ENCODE measurements at places on chromosomes 2 and 18.

GRCh38 chr18:53909668-53910067 lies 314.8 kb downstream of the MBD2 start:
- DNase-seq = peak; percentile 35

GRCh38 chr18:32929213-32929612 lies 156.4 kb upstream of the KLHL14 start:
- no peak for DNase-seq

DNA sequence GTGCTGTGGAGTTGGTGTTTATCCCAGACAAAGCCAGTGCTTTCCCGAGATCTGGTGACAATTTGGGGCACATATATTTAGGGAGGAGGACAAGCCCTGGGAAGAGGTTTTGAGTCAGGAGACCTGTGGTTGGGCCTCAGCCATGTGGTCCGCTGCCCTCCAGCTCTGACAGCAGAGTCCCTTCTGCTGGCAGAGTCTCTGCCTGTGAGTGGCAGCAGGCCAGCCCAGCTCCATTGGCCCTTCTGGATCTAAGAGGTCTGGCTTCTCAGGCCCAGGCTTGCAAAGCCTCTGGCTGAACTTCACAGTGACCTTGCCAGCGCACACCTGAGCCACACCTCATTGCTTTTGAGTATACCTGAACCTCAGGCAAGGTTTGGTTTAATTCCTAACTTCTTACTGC lies 115.3 kb downstream of the BCL2L11 start:
- no peak for DNase-seq

DNA sequence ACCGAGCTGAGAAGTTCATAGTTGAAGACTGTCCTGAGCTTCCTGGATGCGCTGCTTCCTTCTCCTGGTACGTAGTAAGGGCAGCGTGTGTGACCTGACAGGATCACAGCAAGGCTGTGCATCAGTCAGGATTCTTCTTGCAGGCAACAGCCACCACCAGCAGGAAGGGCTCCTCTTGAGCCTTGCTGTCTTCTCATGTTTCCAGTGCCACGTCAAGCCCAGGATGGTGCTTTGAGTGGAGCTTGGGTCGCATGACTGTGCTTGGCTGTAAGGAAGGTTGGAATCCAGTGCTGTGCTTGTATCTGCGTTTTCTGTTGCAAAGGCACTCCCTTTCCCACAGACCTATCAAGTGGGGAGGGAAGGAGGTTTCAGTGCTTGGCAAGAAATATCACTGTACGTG lies 194.3 kb downstream of the LDLRAD4 start:
- DNase-seq = no peak

- no peak for DNase-seq
Measured at GRCh38 chr2:72554381-72554780, 271.5 kb downstream of the EXOC6B start.

GRCh38 chr2:207891086-207891844 lies 121.6 kb upstream of the FZD5 start:
- no peak for DNase-seq

- no peak for DNase-seq
Measured at GRCh38 chr2:32706815-32707579, 79.1 kb downstream of the TTC27 start.

DNA sequence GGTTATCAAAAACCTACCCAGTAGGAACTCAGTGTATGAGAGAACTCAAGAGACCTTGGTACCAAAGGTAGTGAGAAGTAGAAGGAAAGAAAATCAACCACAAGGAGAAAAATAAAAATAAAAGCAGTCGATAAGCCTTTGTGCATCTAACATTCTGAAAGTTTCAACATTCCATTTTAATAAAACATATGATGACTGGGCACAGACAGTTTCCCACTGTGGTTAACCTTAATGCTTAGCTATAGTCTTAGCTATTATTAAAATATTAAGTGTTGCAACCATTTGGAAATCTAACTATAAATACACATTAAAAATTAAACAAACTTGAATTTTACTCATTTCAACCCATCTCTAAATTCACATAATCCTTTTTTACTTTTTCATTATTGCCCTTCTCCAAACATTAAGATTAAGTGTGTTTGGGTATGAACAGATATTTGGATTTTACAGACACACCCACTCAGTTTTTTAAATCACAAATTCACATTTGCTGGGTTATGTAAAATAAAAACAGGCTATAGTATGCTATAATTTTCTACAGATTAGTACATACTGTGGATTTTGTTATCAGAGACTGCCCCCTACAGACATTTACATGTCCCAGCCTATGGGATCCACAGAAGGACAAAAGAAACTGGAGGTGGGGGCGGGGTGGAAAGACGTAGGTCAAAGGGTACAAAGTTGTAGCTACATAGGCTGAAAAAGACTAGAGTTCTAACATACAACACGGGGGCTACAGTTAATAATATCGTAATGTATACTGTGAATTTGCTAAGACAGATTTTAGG lies 32.8 kb downstream of the SRBD1 start:
- DNase-seq = peak; percentile 68

GRCh38 chr2:105274046-105274445 lies 32.5 kb downstream of the GPR45 start:
- peak; percentile 96 for DNase-seq

DNA sequence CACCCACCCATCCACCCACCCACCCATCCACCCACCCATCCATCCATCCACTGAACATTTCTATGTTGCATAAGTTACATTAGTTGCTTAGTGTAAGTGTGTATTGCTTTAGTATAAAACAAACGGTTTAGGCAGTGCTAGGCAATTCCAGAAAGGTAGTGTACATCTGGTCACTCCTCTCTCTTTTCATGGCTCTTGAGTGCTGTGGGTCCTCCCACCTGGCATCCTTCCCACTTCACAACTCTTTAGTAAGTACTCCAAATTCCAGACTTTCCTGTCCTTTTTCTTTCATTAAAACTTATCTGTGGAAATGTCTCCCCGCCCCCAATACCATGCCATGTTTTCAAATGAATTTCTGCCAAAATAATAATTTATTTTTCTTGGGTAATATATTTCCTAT lies 122.5 kb downstream of the PLEKHM3 start:
- peak; percentile 11 for DNase-seq

GRCh38 chr18:22286585-22286984 lies 117.2 kb downstream of the GATA6 start:
- no peak for DNase-seq

DNA sequence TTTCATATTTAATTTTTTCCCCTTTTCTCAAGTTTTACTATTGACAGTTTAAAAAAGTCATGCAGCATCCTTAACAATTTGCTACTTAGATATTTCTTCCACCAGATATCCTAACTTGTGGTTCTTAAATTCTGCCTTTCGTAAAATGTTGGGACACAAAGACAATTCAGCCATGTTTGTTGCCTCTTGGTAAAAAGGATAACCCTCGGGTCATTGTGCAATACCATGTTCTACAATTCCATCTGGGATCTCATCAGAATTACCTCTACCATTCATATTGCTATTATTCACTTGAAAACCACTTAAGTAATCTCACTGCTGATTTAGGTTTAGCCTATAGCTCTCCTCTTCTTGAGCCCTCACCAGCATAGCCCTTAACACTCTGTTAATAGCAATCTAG lies 13.2 kb upstream of the REG1B start:
- no peak for DNase-seq

- DNase-seq = no peak
Measured at GRCh38 chr2:33958591-33958990, 359.5 kb upstream of the FAM98A start.

DNA sequence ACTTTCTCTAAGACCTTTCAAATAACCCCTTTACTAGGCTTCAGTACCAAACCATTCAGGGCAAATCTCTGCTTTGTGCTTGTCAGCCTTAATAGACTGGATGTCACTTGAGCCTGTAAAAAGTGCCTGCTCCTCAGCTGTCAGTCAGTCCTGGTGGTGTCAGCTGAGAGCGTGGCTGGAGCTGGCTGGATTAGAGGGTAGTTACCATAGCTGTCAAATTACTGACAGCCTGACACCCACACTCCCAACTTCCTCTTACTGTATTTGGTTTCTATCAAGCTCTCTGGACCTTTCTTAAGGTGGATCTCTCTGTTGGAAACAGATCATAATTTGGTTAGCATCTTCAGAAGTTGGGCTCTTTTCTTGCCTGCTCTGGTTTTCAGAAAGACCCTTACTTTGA lies 371.4 kb upstream of the ATP5MC3 start:
- DNase-seq = no peak

DNA sequence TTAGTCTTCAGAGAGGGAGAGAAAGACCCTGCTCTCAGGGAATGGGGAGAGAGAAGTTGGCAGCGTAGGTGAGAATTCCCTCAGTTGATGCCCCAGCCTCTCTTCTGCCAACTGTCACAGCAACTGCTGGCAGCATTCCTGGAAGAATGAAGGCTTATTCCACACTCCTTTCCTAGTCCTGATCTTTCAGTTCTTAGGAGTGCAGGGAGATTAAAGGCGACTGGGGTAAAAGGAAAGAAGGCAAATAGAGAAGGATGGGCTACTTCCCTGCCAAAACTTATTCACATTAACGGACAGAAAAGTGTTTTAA lies 65.9 kb upstream of the ACAA2 start:
- no peak for DNase-seq

DNA sequence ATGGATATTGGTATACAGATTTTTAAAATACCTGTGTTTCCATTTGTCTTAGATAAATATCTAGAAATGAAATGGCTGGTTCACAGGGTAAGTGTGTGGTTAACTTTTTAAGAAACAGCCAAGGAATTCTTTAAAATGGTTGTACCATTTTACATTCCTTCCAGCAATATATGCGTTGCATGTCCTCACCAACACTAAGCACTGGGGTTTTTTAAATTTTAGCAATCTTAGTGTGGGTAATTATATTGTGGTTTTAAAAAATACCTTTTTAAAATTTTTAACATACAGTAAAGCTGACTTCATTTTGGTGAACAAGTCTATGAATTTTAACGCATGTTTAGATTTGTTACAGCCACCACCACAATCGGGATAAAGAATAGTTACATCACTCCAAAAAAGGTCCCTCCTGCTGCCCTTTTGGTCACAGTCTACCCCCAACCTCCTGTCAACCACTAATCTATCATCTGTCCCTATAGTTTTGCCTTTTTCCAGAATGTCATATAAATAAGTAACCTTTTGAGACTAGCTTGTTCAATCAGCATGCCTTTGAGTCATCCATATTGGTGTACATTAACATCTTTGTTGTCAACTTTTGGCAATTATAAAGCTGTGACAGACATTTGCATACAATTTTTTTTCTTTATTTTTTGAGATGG lies 128.1 kb upstream of the MSTN start:
- no peak for DNase-seq

DNA sequence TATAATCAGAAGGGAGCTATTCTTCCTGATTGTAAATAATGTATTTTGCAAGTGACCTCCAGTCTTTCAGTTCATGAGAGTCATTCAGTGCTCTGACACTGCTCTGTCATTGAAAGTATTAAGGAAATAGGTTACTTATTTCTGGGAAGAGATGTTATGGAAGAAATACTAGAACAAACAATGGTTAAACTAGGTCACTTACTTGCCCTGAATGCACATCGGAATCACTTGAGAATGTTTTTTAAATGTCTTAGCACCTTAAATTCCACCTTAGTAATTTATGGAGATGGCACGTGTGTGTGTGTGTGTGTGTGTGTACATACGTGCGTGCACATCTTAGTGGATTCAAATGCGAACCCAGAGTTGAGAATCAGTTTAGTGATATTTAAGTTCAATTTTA lies 126.6 kb upstream of the KCNH7 start:
- no peak for DNase-seq

GRCh38 chr18:52546686-52547346 lies 206.8 kb downstream of the DCC start:
- DNase-seq = no peak

DNA sequence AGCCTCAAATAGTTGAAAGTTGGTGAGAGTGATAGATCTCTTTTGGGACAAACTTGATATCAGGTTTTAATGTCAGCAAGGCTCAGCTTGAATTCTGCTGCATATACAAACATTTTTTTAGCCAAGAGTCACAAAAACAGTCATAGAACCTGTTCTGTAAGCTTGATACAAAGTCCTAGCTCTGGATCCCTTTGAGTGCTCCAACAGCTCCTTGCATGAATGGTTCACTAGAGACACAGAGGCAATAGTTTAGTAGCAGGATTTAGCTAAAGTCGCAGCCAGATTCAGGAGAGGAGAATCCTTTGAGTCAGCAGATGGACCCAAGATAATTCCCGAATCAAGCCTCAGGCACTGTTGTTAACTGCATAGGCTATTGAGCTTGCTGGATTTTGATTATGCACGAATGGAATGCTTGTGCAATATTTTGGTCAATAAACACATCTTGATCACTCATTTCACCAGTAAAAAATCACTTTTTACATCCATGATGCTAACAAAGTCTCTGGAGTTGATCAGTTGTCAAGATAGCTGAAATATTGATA lies 148.6 kb downstream of the KLHL14 start:
- DNase-seq = no peak

- no peak for DNase-seq
Measured at GRCh38 chr2:130720036-130720435, 8.8 kb upstream of the GPR148 start.

DNA sequence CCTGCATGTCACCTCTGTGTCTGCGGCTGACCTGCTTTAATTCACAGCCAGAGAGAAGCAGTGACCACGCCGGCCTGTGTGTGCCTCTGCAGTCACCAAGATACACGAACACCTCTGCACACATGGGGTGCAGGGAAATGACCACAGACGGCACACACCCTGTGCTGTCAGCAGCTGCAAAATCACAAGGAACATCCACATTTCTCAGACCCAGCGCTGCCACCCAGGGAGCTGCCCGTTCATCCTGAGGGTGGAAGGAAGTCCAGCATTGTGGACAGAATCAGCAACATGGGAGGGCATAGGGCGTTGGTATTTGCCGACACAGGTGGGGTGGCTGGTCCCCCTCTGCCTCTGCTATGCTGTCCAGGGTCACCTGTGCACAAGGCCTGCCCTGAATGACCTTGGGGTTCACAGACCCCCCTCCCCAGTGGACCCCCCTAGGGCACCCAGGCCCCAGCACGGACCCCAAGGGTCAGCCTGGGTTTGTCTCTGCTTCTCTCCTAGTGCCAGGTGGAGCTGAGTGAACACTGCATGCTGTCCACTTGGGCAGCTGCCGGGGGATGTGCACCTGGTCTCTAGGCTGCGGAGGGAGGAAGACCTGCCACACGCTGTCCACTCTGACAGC lies 107.4 kb downstream of the PXDN start:
- no peak for DNase-seq

DNA sequence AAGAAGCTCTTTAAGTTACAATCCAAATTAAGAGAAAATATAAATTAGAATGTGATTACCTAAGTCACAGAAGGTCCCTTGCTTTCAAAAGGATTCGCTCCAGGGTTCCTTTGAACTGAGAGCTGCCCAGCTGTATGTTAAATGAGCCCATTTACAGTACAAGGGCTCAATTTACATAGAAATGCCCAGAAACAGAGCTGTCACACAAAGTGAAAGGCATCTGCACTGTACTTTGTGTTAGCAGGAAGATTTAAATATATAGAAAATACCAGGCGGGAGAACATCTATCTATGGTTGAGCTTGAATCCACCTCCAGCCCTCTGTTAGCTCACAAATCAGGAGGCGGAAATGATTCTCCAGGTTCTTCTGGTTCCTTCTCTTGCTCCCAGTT lies 272.9 kb downstream of the PAX3 start:
- DNase-seq = no peak

GRCh38 chr2:105261061-105261460 lies 19.5 kb downstream of the GPR45 start:
- peak; percentile 100 for DNase-seq

GRCh38 chr2:65931056-65931455 lies 498.7 kb upstream of the SPRED2 start:
- no peak for DNase-seq

- DNase-seq = peak; percentile 66
Measured at GRCh38 chr2:237486819-237487448, at the start of gene MLPH. TSS of gene MLPH (plus strand) at chr2:237487251. CDS start at chr2:237493427, 6,176 bp downstream.

GRCh38 chr2:177983183-177983788 lies 89.3 kb downstream of the PDE11A start:
- DNase-seq = peak; percentile 76

GRCh38 chr2:17136231-17136630 lies 382.0 kb downstream of the RAD51AP2 start:
- DNase-seq = no peak

Data from iris pigment epithelial cell (primary cell).